MV-4-11 (cell line): ENCODE measurements at places on chromosomes 12 and 14.
A peak's percentile ranks its signal among the peaks of the same experiment; 100 is the strongest.

GRCh38 chr14:105414456-105415371 is 4.9 kb upstream of the MTA1 start:
- DNase-seq = peak; percentile 57

GRCh38 chr12:51910168-51910567 is 2.9 kb downstream of the ACVRL1 start:
- no peak for DNase-seq

DNA sequence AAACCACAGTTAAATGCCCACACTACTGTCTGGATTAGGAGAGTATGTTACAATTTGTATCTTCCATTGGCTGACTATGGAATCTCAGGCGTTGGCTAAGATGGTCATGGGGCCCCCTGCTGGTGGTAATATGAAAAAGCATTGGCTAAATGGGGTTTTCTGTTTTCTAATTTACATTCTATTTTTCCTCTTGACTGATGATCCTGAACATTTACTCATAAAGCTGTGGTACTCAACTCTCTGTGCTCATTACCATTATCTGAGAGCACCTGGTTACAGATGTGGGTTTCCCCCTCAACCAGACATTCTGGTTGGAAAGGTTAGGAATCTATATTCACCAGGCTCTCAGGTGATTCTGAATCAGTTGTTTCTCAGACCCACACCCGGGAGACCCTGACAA is 64.8 kb downstream of the WSCD2 start:
- no peak for DNase-seq

- no peak for DNase-seq
Measured at GRCh38 chr12:69417231-69417630, 53.0 kb upstream of the FRS2 start.

GRCh38 chr12:46524778-46525177 is 152.2 kb upstream of the SLC38A2 start:
- no peak for DNase-seq

GRCh38 chr12:79850610-79851299 is 84.1 kb downstream of the PPP1R12A start:
- DNase-seq = peak; percentile 42

GRCh38 chr12:104538891-104539462 is 82.2 kb downstream of the CHST11 start:
- no peak for DNase-seq

- DNase-seq = peak; percentile 19
Measured at GRCh38 chr14:96754162-96754844, 42.9 kb upstream of the VRK1 start.

DNA sequence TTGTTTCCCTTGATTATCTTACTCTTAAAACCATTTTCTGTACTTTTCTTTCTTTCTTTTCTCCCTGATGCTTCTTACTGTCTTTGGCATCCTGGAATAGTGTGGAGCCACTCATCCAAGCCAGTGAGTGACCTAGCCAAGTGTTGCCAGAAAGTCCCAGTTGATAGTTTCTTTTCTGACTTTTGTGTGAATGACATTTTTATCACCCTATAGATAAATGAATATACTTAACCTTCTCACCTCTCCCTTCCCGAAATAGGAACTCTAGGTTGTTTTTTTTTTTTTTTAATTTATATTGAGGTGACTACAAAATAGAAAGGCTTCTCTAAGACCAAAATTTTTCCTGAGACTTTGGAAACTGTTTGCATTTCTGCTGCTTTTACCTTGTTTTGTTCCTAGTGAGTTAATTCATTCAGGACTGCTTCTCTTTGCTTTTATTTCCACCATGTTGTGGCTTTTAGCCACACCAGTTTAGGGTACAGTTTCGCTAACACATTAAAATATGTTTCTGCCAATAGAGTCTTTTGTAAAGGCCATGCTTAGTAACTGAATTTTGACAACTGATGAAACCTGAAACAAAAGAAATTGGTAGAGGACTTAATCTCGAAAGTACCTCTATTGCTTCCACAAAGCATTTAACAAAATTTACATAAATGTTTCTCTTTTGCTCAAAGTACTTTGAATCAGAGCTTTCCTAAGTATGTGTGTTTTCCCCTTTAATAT is 194.6 kb downstream of the ERC1 start:
- DNase-seq = no peak

GRCh38 chr12:74586251-74586650 is 48.6 kb downstream of the ATXN7L3B start:
- DNase-seq = no peak

- no peak for DNase-seq
Measured at GRCh38 chr14:32382704-32383103, 53.6 kb downstream of the AKAP6 start.

DNA sequence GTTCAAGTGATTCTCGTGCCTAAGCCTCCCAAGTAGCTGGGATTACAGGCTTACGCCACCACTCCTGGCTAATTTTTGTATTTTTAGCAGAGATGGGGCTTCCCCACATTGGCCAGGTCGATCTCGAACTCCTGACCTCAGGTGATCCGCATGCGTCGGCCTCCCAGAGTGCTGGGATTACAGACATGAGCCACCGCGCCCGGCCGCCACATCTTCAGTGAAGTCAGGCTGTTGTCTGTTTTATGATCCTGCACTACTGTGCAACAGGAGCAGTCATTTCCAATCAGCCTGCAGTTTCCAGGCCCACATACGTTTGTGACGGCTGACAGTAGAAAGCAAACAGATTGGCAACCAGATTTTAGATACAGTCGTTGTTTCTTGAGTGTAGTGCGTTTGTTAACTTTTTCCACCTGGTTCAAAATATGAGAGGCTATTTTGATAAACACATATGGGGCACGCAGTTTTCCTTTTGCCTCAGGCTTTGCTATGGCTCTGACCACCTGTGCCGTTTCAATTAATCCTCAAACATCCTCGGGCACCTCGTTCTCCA is 74.8 kb downstream of the LGMN start:
- no peak for DNase-seq

DNA sequence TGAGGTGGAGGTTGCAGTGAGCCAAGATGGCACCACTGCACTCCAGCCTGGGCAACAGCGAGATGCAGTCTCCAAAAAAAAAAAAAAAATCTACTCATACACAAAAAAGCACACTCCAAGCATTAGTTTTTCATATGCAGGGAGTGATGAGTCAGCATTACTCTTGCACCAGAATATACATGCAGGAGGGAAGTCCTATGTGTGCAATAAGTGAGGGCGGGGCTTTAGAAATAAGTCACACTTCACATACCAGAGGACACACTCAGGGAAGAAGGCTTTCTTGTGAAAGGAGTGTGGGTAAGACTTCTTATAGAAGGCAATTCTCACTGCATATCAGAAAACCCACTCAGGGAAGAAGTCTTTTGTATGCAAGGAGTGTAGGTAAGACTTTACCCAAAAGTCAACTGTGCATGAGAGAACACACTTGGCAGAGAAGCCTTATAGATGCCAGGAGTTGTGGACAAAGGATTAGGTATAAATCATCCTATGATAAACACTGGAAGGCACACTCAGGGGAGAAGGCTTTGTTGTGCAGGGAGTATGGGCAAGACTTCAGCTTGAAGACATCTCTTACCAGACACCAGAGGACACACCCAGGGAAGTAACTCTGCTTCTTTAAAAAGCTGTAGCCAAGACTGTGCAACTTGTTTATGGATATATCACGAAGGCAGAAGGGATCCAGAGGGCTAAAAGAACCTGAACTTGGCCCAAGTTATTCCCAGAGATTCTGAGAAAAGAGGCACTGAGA is 50.5 kb downstream of the ATF7 start:
- DNase-seq = peak; percentile 91

DNA sequence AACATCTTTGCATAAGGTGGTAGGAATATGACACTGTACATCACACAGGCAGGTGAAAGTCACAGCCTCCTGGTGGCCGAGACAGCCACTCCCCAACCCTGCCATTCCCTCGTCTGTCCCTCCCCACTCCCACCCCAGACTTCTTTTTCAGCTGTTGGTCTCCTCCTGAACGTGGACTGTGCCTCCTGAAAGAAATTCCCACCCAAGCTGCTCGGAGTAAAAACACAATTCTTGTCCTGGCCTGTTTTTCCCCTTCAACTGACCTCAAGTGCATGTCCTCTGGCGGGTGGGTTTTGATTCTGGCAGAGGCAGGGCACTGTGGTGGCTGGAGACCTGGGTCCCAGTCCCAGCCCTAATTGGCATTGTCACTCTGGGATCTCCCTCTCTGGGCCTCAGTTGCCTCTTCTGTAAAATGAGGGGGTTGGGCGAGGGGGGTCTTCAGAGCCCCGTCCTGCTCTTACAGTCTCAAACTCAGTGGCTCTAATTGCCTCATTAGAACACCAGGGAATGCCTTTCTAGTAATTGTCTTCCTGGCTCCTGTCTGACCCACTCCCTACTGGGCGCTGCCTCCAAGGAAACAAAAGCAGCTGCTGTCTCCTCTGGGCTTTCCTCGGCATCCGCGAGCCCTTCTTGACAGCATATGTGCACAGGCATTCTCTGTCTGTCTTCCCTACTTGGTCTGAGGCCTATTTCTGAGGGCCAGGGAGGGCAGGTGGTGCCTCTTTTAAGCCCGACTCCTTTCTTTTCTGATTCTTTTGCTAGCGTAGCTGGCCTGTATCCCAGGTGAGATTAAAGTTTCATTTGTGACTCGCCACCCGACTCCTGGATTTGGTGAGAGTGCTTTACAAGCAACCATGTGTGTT is 186.6 kb upstream of the RMST start:
- DNase-seq = no peak

- no peak for DNase-seq
Measured at GRCh38 chr12:62191491-62192179, 68.6 kb upstream of the USP15 start.

DNA sequence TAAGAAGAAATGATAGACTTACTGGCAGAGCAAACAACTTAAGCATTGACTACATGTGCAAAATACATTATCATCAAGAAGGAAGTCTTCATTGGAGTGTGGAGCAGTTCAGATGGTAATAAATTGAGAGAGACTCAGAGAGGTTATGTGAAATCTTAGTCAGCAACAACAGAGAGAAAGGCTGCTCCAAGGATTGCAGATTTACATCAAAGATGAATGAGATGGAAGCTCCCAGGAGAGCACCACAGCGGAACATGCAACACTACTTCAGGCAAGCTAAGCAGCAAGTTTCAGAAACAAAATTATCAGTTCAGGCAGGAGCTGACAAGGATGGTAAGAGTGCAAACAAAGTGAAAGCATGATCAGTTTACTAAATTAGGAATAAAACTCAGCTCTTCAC is 882.3 kb downstream of the LRFN5 start:
- DNase-seq = no peak

DNA sequence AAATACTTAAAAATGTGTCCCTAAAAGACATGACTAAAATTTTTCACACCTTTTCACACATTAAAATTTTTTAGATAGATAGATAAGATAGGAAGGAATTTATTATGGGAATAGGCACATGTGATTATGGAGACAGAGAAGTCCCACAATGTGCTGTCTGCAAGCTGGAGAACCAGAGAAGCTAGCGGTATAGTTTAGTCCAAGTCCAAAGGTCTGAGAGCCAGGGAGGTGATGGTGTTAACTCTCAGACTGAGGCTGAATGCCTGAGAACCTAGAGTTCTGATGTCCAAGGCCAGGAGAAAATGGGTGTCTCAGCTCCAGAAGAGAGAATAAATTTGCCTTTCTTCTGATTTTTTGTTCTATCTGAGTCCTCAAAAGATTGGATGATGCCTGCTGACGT is 65.7 kb downstream of the POLR3B start:
- no peak for DNase-seq

- DNase-seq = no peak
Measured at GRCh38 chr14:61696753-61697318, 1.5 kb downstream of the HIF1A start.

- no peak for DNase-seq
Measured at GRCh38 chr12:117026921-117027250, 72.3 kb downstream of the TESC start.

DNA sequence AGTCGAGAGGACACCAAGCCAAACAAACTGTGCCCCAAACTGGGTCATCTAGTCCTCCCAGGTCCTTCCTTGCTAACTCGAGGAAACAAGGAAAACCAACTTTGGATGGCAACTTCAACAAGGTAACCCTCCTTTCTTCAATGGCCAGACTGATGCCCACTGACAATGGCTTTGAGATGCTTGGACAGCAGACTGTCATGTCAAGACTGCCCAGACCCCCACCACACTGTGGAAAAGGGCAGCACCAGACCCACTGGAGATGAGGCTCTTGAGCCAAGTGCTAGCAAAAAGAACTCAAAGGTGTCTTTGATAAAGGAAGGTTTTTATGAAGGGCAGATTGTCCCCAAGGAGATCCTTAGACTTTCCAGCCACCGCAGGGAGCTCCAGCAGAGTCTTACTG is 9.0 kb upstream of the CDH24 start:
- no peak for DNase-seq

GRCh38 chr12:68234140-68234539 is 8.5 kb upstream of the IL26 start:
- no peak for DNase-seq

- no peak for DNase-seq
Measured at GRCh38 chr12:4011597-4011996, 138.4 kb upstream of the PARP11 start.

GRCh38 chr14:59317798-59318505 is 129.5 kb downstream of the DAAM1 start:
- no peak for DNase-seq

DNA sequence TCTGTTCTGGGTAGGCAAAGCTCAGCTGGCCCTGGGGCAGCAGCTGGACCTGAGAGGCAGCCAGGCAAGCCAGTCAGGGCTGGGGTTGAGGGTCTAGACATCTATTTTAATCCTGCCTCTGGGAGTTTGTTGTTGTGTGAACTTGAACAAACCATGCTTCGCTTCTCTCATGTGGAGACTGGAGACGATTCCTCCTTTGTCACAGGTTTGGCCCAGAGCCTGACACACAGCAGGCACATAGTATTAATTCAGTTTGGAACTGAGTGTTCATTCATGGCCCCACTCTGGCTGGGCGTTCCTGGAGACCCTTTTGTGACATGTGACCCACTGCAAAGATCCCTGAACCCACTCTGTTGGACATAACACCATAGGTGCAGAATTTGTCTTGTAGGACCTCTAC is 39.3 kb downstream of the NGB start:
- DNase-seq = no peak

- no peak for DNase-seq
Measured at GRCh38 chr12:30361145-30361544, 334.5 kb downstream of the IPO8 start.
